Tracheal epithelial cell (primary cell): ENCODE measurements at places on chromosomes 4 and X. TPM values are rescaled to one million over a fixed set of nuclear protein-coding genes. Genes with fewer than 3 reads are reported as not detected.

The HSPA4L gene
- total RNA-seq: 19.8 and 32.0 TPM in 2 replicates

The SPANXC gene
- total RNA-seq: not detected in 2 replicates

The SLC6A14 gene
- total RNA-seq: 6.7 and 16.0 TPM in 2 replicates

The GUCY2F gene
- total RNA-seq: 0.21 TPM in 1 of 2 replicates, not detected in the other

The PPEF2 gene
- total RNA-seq: 0.24 TPM in 1 of 2 replicates, not detected in the other

The MMRN1 gene
- 1.5 and 2.2 TPM in 2 replicates for total RNA-seq

The ETDA gene
- not detected in 2 replicates for total RNA-seq

The OR13H1 gene
- not detected in 2 replicates for total RNA-seq

The GAGE12J gene
- not detected in 2 replicates for total RNA-seq

The SMIM10 gene
- under 0.01 TPM in 1 of 2 replicates, not detected in the other for total RNA-seq

The TEX13C gene
- not detected in 2 replicates for total RNA-seq

The GLRA2 gene
- total RNA-seq: 0.85 TPM in 1 of 2 replicates, not detected in the other

The FGD1 gene
- 2.7 and 2.8 TPM in 2 replicates for total RNA-seq

The ARHGAP4 gene
- 6.0 and 6.7 TPM in 2 replicates for total RNA-seq

The CFI gene
- total RNA-seq: 1.1 and 2.9 TPM in 2 replicates

The TGIF2LX gene
- total RNA-seq: not detected in 2 replicates

The PTPN13 gene
- 64.1 and 72.9 TPM in 2 replicates for total RNA-seq

The UBA1 gene
- 84.0 and 118 TPM in 2 replicates for total RNA-seq

The USP27X gene
- 1.9 and 2.2 TPM in 2 replicates for total RNA-seq

The SERPINA7 gene
- not detected in 2 replicates for total RNA-seq

The HELT gene
- total RNA-seq: not detected in 2 replicates

The INTS6L gene
- total RNA-seq: 2.7 and 5.5 TPM in 2 replicates

The CXCL5 gene
- 0.64 and 38.3 TPM in 2 replicates for total RNA-seq

The PHF8 gene
- total RNA-seq: 9.6 and 12.8 TPM in 2 replicates

The MAGED4 gene
- total RNA-seq: 0.48 TPM in 1 of 2 replicates, not detected in the other

The BTC gene
- 0.64 and 3.1 TPM in 2 replicates for total RNA-seq

The OTC gene
- total RNA-seq: not detected in 2 replicates

The HSFX1 gene
- 0.48 and 0.85 TPM in 2 replicates for total RNA-seq
